ENCODE measurements at places on chromosomes 13 and 19. TPM values are rescaled to one million over a fixed set of nuclear protein-coding genes. Genes with fewer than 3 reads are reported as not detected.

DNM2 gene
- 95.1 TPM for total RNA-seq

ZNF541 gene
- 0.08 TPM for total RNA-seq

ANKLE1 gene
- total RNA-seq: 43.2 TPM

DNA sequence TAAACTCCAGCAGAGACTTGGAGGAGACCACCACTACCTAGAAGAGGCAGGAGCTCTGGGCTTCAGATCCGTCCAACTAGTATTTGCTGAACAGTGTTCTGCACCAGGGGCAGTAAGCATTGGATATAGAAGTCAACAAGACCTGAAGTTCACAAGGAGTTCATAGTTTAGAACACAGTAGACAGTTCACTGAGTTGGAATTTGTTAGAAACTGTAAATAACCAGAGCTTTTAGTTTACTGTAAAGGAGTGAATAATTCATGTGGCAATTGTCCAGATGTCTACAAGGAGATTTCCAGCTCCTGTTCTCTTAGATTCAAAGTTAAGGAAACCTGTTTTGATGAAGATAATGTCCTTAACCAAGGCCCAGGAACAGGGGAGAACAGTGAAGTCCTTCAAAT lies 128.9 kb downstream of the COG6 start:
- H3K4me1 ChIP-seq: no peaks in the 10 kb centered on the region
- H3K27ac ChIP-seq: no peak overlapping the region
- no peak overlapping the region for H3K4me3 ChIP-seq
- no peak for DNase-seq

DNA sequence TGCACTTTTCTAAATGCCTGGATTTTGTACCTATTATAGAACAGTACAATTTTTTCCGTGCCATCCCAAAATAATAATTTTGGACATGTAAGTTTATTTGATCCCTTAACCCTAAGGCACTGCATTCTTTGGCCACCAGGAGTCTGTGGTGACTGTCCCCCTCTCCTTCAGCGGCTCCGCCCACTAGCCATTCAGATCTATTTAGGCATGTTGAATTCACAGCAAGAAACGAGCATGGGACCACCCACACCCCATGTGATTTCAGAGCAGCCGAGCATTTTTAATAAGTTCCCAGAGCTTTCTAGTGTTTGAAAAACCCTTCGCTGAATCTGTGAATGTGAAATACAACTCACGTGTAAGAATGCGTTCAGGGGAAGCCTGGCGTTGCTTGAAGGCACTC lies 567.5 kb downstream of the MYO16 start:
- H3K4me1 ChIP-seq: no peaks in the 10 kb centered on the region
- no peak overlapping the region for H3K27ac ChIP-seq
- no peaks in the 10 kb centered on the region for H3K36me3 ChIP-seq

GRCh38 chr13:49972709-49973108 lies 24.1 kb upstream of the TRIM13 start:
- H3K27ac ChIP-seq: peak overlapping the region; percentile 34
- no peak for DNase-seq
- no peaks in the 10 kb centered on the region for H3K27me3 ChIP-seq
- H3K4me3 ChIP-seq: peak overlapping the region; percentile 29
- no peaks in the 10 kb centered on the region for H3K36me3 ChIP-seq
- no peaks in the 10 kb centered on the region for H3K4me1 ChIP-seq

DNA sequence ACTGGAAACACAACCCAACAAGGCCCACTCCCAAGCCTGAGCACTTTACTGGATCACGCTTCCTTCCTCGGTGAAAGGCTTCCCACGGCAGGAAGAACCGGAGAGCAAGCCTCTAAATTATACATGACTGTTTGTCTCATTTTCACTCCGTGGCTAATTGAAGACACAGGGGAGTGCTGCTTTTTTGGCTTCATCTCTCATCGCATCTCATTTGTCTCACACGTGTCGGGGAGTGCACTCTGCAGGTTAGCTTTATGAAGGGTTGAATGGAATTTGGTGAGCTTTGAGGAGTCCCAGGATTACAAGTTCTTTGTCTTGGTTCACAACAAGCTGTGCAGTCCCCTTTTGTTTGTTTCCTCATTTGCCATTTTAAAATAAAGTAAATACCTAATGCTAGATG lies 544.6 kb downstream of the GPC6 start:
- no peak overlapping the region for H3K4me3 ChIP-seq
- no peaks in the 10 kb centered on the region for H3K27me3 ChIP-seq
- no peaks in the 10 kb centered on the region for H3K36me3 ChIP-seq
- no peak for DNase-seq
